Right lobe of liver (tissue), 6 donors: ENCODE measurements at places on chromosomes 5 and 9. TPM values are rescaled to one million over a fixed set of nuclear protein-coding genes. Genes with fewer than 3 reads are reported as not detected.

GRCh38 chr5:1001406-1002270 is 7.0 kb upstream of the NKD2 start:
- H3K27me3 ChIP-seq: no peaks in the 10 kb centered on the region
- H3K4me3 ChIP-seq: no peak overlapping the region
- no peaks in the 10 kb centered on the region for H3K36me3 ChIP-seq

The NMRK1 gene
- 20.4 TPM for total RNA-seq

GRCh38 chr9:81546489-81546888 is 142.9 kb downstream of the TLE1 start:
- no peak for DNase-seq
- no peaks in the 10 kb centered on the region for H3K27me3 ChIP-seq
- H3K4me3 ChIP-seq: no peak overlapping the region
- peaks cover 29% of the 10 kb centered on the region for H3K4me1 ChIP-seq

The AFAP1L1 gene
- 3.1 TPM for total RNA-seq

DNA sequence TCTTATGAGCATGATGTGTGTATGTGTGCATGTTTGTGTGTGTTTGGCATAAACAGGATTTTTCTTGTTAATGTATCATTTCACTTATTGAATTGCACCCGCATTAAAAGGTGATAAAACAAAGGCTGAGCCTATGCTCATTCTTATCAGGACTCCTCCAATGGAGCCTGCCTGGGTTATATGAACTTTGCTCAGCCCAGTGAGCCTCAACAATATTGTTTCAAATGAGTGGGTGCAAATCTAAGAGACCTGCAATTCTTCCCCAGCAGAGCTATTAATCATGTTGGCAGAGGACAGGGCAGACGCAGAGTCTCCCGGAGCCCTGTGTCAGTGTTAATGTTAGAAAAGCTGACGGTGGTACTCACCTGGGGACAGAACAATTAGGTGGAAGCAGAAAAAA is 71.6 kb downstream of the SH3RF2 start:
- no peak overlapping the region for H3K27ac ChIP-seq
- no peaks in the 10 kb centered on the region for H3K36me3 ChIP-seq
- peaks cover 24% of the 10 kb centered on the region for H3K4me1 ChIP-seq
- H3K4me3 ChIP-seq: no peak overlapping the region
- no peak for DNase-seq

The RELL2 gene
- 0.53 TPM for total RNA-seq

GRCh38 chr5:16727755-16728325 is 111.0 kb upstream of the RETREG1 start:
- no peak overlapping the region for H3K4me3 ChIP-seq
- no peaks in the 10 kb centered on the region for H3K27me3 ChIP-seq
- H3K4me1 ChIP-seq: no peaks in the 10 kb centered on the region
- no peaks in the 10 kb centered on the region for H3K36me3 ChIP-seq

The DMRTA1 gene
- total RNA-seq: 7.5 TPM

GRCh38 chr9:112839331-112839730 is 51.3 kb downstream of the SLC46A2 start:
- H3K27me3 ChIP-seq: no peaks in the 10 kb centered on the region
- no peak for DNase-seq
- H3K4me3 ChIP-seq: no peak overlapping the region
- H3K4me1 ChIP-seq: peaks cover 10% of the 10 kb centered on the region
- H3K36me3 ChIP-seq: no peaks in the 10 kb centered on the region
- H3K27ac ChIP-seq: no peak overlapping the region

GRCh38 chr9:9846557-9846956 is 766.2 kb downstream of the PTPRD start:
- no peak overlapping the region for H3K27ac ChIP-seq
- H3K4me1 ChIP-seq: no peaks in the 10 kb centered on the region
- H3K4me3 ChIP-seq: no peak overlapping the region
- no peaks in the 10 kb centered on the region for H3K36me3 ChIP-seq
- H3K27me3 ChIP-seq: no peaks in the 10 kb centered on the region

The CAST gene
- 187 TPM for total RNA-seq

The LCN9 gene
- not detected for total RNA-seq

The CCL28 gene
- 2.3 TPM for total RNA-seq

DNA sequence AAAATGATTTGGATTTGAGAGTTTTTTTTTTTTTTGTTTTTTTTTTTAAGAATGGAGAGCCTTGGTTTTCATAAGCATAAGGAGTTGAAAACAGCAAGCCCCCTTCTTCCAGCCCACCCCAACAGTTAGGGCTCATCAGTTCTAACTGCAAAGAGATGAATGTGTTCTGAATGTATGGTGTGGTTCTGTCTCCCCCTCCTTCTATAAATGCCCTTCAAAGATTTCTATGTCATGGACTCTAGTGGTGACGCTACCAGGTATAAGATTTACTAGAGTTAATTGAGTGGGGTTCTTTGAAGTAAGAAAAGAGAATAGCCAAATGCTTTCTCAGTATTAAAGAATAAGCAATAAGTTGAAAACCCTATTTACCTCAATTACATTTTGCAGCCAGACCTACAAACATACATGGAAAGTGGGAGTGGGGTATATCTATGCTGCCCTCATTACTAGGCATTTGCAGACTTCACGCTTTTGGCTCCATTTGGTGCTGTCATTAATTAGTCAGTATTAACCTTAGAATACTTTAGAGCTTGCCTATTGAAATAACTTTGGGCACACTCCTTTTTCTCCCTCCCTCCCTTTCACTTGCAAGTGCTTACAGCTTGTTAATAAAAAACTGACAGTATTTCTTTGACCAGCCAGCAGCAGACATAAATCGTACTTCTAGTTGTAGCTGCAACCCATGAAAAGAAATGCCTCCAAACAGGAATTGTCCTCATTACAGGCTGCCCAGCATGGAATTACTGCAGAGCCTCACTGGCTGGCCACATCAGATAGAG is 667.2 kb upstream of the ZNF608 start:
- no peak for DNase-seq
- peaks cover 8% of the 10 kb centered on the region for H3K4me1 ChIP-seq
- no peaks in the 10 kb centered on the region for H3K27me3 ChIP-seq
- H3K4me3 ChIP-seq: no peak overlapping the region
- no peak overlapping the region for H3K27ac ChIP-seq

DNA sequence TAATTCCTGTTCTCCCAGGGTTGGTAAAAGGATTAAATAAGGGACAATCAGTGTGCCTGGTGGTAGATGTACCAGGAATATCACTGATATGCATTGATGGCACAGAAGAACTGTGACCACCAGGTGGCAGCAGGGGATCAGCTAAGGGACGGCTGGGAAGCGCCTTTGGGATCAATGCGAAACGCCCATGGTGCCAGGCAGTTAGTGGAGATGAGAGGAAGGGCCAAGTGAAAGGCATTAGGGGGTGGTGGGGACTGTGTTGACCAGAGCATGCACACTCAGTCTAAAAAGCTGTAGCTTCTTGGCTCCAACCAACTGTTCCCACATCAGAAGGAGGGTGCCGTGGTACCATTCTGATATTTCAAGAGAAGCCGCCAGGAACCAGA is 55.6 kb downstream of the ARHGEF37 start:
- no peaks in the 10 kb centered on the region for H3K27me3 ChIP-seq
- H3K27ac ChIP-seq: no peak overlapping the region
- peaks cover 14% of the 10 kb centered on the region for H3K4me1 ChIP-seq

- H3K27ac ChIP-seq: no peak overlapping the region
- no peaks in the 10 kb centered on the region for H3K36me3 ChIP-seq
- no peak overlapping the region for H3K4me3 ChIP-seq
- DNase-seq: no peak
- H3K27me3 ChIP-seq: no peaks in the 10 kb centered on the region
- no peaks in the 10 kb centered on the region for H3K4me1 ChIP-seq
These were observed 50.3 kb downstream of the FYB1 start for GRCh38 chr5:39169081-39169480.

The ASPN gene
- total RNA-seq: 11.5 TPM

The ZNF462 gene
- 2.7 TPM for total RNA-seq

DNA sequence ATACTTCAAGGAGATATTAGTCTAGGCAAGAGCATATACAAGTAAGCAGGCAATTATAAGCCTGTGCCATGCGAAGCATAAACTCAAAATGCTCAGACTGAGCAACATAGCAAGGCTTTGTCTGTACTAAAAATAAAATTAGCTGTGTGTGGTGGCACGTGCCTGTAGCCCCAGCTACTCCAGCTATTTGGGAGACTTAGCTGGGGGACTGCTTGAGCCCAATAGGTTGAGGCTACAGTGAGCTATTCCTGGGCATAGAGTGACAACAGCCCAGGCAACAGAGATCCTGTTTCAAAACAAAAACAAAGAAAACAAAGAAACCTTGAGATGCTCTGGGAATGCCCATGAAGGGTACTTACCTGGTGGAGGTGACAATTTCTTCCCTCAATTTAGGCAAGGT is 130.5 kb upstream of the ZNF608 start:
- no peaks in the 10 kb centered on the region for H3K27me3 ChIP-seq
- no peak for DNase-seq
- H3K36me3 ChIP-seq: no peaks in the 10 kb centered on the region
- H3K4me3 ChIP-seq: no peak overlapping the region
- H3K4me1 ChIP-seq: no peaks in the 10 kb centered on the region

- H3K27ac ChIP-seq: no peak overlapping the region
- DNase-seq: no peak
- no peak overlapping the region for H3K4me3 ChIP-seq
- no peaks in the 10 kb centered on the region for H3K36me3 ChIP-seq
These were observed 195.8 kb downstream of the ERCC6L2 start for GRCh38 chr9:96071076-96071814.

The TAF1L gene
- not detected for total RNA-seq

- DNase-seq: no peak
- H3K27ac ChIP-seq: no peak overlapping the region
- no peaks in the 10 kb centered on the region for H3K36me3 ChIP-seq
- no peaks in the 10 kb centered on the region for H3K4me1 ChIP-seq
- H3K27me3 ChIP-seq: no peaks in the 10 kb centered on the region
These were observed 141.0 kb upstream of the NUDT12 start for GRCh38 chr5:103703617-103704016.

The ENTPD8 gene
- 6.7 TPM for total RNA-seq

DNA sequence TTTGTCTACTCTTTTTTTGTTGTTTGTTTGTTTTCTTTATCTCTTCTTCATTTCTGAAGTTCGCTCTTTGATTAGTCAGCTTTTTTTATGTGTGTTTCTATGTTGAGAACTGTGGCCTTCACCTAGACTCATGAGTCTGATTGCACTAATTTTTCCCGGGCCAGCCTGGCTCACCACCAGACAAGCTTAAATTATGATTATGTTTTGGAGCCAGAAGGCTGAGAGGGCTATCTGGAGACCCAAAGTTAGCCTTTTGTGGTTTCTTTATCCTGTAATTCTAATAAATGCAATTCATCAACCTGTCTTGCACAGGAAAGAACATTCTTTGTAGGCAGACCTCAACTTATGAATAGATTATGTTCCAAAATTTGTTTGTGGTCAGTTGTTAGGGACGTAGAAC is 20.8 kb upstream of the ACTBL2 start:
- no peak overlapping the region for H3K4me3 ChIP-seq
- no peak overlapping the region for H3K27ac ChIP-seq

- H3K4me1 ChIP-seq: no peaks in the 10 kb centered on the region
- H3K36me3 ChIP-seq: no peaks in the 10 kb centered on the region
- no peaks in the 10 kb centered on the region for H3K27me3 ChIP-seq
- no peak for DNase-seq
- H3K4me3 ChIP-seq: no peak overlapping the region
- no peak overlapping the region for H3K27ac ChIP-seq
These were observed 254.8 kb downstream of the NSG2 start for GRCh38 chr5:174300118-174300940.

DNA sequence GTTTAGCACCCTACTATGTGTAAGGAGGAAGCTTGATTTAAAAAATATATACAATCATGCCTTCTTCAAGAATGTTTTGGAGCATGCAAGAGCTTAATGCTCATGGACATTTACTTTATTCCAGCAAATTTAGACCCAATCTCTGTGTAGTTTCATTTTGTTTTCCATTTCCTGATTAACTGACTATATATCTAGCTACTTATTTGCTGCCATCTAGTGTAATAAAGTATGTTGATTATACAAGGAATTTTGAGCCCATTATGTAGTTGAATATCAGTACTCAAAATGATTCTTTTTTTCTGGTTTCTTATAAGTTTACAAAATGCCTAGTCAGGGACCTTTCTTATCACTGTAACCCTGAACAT is 100.0 kb upstream of the CCDC152 start:
- no peaks in the 10 kb centered on the region for H3K36me3 ChIP-seq
- DNase-seq: no peak
- H3K4me3 ChIP-seq: no peak overlapping the region
- H3K27ac ChIP-seq: no peak overlapping the region
- H3K4me1 ChIP-seq: peaks cover 22% of the 10 kb centered on the region

The CFAP90 gene
- 0.58 TPM for total RNA-seq

DNA sequence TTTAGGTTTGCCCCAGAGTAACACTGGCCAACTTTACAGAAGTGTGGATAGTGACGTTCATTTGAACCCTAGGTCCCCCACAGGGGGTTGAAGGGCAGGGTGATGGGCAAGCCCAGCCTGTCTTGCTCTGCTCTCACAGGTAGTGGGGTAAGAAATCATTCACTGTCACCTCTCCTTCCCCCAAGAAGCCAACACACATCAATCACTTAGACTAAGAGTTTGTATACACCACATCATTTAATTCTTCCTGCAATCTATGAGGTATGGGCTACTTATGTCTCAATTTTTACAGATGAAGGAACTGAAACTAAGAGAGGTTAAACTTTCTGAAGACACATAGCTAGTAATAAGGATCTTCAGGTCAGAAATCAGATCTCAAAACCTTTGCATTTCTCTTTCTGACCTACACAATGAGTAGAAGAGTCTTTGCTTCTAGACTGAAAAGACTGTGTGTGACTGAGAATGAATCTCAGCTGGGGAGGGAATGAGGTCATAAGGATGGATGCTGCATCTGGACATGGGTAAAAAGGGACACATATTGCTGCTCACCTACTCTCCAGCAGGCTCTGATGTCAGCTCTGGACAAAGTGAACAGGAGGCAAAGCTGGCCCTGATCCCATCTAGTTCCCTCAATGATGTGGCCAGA is 81.0 kb upstream of the EQTN start:
- no peak for DNase-seq
- H3K27me3 ChIP-seq: no peaks in the 10 kb centered on the region
- H3K27ac ChIP-seq: no peak overlapping the region
- H3K36me3 ChIP-seq: no peaks in the 10 kb centered on the region
- H3K4me1 ChIP-seq: no peaks in the 10 kb centered on the region
- no peak overlapping the region for H3K4me3 ChIP-seq
